ENCODE measurements at places on chromosomes 11 and 22.
A peak's percentile ranks its signal among the peaks of the same experiment; 100 is the strongest.

DNA sequence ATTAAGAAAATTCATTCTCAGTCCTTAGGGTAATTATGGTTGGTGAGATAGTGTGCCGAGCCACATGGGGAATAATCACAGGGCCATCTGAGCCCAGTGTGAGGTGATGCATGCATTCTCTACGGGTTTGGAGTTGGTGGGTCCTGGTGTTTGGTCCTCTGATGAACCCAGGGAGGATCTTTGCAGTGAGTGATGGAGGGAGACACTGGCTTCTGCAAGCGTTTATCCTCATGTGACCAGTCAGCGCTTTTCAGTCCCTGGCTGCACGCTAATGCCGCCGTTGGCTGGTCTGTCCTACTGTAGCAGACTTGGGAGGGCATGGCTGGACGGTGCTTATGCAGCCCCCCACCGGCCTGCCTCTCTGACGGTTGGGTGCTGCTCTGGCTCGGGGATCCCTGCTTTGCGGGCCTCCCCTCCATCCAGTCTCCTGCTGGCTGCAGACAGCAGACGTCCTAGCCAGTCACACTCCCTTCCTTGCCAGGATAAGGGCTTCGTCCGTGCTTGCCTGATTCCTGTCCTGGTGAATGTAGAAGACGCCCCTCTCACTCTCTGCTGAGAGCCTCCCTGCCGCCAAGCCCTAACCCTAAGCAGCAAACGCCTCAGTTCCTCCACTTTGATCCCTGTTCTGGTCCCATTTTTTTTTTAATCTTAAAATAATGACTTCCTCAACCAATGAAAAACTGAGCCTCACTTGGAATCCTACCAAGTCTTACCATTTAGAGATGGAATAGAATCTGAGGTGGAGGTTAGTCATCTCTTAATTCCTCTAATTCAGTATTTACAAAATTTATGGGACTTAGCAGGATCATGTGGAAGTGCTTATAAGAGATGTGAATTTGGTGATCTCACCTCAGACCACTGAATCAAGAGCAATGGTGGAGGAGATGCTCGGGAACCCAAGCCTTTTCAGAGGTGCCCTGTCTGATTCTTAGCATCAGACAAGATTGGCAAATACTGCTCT, 143.7 kb upstream of the SORL1-AS1 start:
- H3K36me3 ChIP-seq = peaks cover 78% of the 10 kb centered on the region
- H3K27me3 ChIP-seq = no peaks in the 10 kb centered on the region
- H3K4me1 ChIP-seq = no peaks in the 10 kb centered on the region
- no peak overlapping the region for H3K27ac ChIP-seq
- no peak overlapping the region for H3K4me3 ChIP-seq

GRCh38 chr11:127252321-127252720, 251.8 kb upstream of the KIRREL3 start:
- no peak for DNase-seq
- no peak overlapping the region for H3K27ac ChIP-seq
- peaks cover 10% of the 10 kb centered on the region for H3K4me1 ChIP-seq
- H3K4me3 ChIP-seq = no peak overlapping the region

- H3K4me3 ChIP-seq = no peak overlapping the region
- H3K36me3 ChIP-seq = no peaks in the 10 kb centered on the region
- no peak for DNase-seq
- no peaks in the 10 kb centered on the region for H3K27me3 ChIP-seq
Measured at GRCh38 chr22:27456696-27457503, 344.7 kb downstream of the MN1 start.

GRCh38 chr22:46112405-46112804, 37.9 kb upstream of the PPARA start:
- H3K27me3 ChIP-seq = no peaks in the 10 kb centered on the region
- no peak overlapping the region for H3K4me3 ChIP-seq
- no peak for DNase-seq
- no peak overlapping the region for H3K27ac ChIP-seq
- H3K4me1 ChIP-seq = peaks cover 3% of the 10 kb centered on the region
- no peaks in the 10 kb centered on the region for H3K36me3 ChIP-seq

DNA sequence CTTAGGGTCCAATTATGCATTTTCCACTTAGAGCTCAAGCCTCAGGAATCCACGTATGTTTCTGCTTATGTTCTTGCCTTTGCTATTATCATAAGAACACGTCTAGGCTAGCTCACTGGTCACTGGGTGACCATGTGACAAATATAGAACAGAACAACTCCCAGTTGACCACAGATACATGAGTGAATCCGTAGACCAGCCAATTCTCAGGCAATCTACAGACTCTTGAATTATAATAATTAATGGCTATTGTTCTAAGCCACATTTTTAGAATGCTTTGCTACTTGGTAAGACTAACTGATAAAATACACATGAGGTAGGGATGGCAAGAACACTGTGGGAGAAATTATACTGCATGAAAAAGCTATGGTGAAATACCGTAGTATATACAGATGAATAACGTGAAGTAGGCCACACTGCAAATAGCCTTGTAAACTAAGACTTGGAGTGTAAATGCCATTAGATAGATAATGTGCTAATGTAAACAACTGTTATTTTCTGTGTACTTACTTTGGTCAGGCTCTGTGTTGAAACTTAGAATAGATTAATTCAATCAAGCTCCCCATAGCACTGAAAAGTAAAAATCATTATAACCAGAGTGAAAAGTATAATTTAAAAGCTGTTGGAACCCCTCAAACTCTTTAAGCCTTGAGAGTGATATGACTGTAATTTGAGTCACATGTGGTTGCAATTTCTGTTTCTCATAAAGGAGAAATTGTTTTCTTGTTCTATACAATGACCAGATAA, 366.2 kb upstream of the CCDC179 start:
- DNase-seq = no peak
- no peaks in the 10 kb centered on the region for H3K36me3 ChIP-seq
- 0 out of 2 replicates have a peak, but pooled peaks cover 3% of the 10 kb centered on the region for H3K4me1 ChIP-seq
- H3K27me3 ChIP-seq = no peaks in the 10 kb centered on the region
- no peak overlapping the region for H3K27ac ChIP-seq

GRCh38 chr11:8262552-8263108, 1.0 kb downstream of the LMO1 start:
- DNase-seq = peak; percentile 78
- peaks cover 16% of the 10 kb centered on the region for H3K4me1 ChIP-seq
- H3K27me3 ChIP-seq = peaks cover 84% of the 10 kb centered on the region
- H3K27ac ChIP-seq = no peak overlapping the region
- H3K4me3 ChIP-seq = peak overlapping the region; percentile 70

- no peak for DNase-seq
- no peak overlapping the region for H3K27ac ChIP-seq
- peaks cover 67% of the 10 kb centered on the region for H3K36me3 ChIP-seq
- H3K27me3 ChIP-seq = no peaks in the 10 kb centered on the region
Measured at GRCh38 chr11:108253176-108253575, 30.3 kb downstream of the ATM start.

DNA sequence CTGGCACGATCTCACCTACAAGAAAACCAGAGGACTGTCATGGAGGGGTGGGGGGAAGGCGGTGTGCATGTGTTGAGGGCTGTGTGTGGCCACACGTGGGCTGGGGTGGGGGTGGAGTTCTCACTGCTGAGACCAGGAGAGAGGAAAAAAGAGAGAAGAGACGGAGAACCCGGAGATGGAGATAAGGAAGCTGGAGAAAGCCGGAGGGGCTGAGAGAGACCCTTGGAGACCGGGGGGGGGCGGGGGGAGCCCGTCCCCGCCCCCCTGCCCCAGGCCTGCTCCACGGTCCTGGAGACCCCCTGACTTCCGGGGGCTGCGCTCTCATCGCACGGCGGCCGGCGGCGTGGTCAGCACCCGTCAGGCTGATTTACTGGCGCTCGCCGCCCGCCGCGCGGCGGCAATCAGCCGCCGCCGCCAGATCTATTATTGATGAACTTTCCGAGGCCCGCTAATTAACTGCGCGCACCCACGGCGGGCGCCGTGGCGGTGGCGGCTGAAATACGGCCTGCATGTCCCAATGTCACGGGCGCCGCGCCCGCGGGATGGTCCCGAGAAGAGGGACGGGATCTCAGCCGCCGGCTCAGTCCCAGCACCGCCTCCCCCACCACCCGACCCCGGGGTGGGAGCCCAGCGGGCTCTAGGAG, 187.4 kb downstream of the MN1 start:
- H3K27ac ChIP-seq = no peak overlapping the region
- DNase-seq = peak; percentile 21
- peaks cover 43% of the 10 kb centered on the region for H3K4me1 ChIP-seq
- peaks cover 30% of the 10 kb centered on the region for H3K27me3 ChIP-seq

GRCh38 chr22:48661984-48662383, 1165.7 kb downstream of the BRD1 start:
- H3K36me3 ChIP-seq = peaks cover 26% of the 10 kb centered on the region
- no peak overlapping the region for H3K4me3 ChIP-seq
- no peaks in the 10 kb centered on the region for H3K4me1 ChIP-seq
- H3K27ac ChIP-seq = no peak overlapping the region

- no peak overlapping the region for H3K4me3 ChIP-seq
- H3K36me3 ChIP-seq = no peaks in the 10 kb centered on the region
- no peak overlapping the region for H3K27ac ChIP-seq
- DNase-seq = no peak
- H3K4me1 ChIP-seq = peaks cover 19% of the 10 kb centered on the region
Measured at GRCh38 chr11:61911701-61912529, 5.5 kb downstream of the RAB3IL1 start.

GRCh38 chr22:45775569-45776312, 104.1 kb downstream of the ATXN10 start:
- H3K4me3 ChIP-seq = no peak overlapping the region
- no peaks in the 10 kb centered on the region for H3K27me3 ChIP-seq
- peak overlapping the region; percentile 44 for H3K27ac ChIP-seq
- H3K4me1 ChIP-seq = peaks cover 37% of the 10 kb centered on the region

- peaks cover 25% of the 10 kb centered on the region for H3K4me1 ChIP-seq
- no peak overlapping the region for H3K4me3 ChIP-seq
- H3K27me3 ChIP-seq = peaks cover 3% of the 10 kb centered on the region
Measured at GRCh38 chr11:130523166-130523565, 74.7 kb downstream of the ADAMTS15 start.

GRCh38 chr11:7896009-7896785, 34.9 kb downstream of the OR10A6 start:
- H3K4me1 ChIP-seq = peaks cover 6% of the 10 kb centered on the region
- no peak overlapping the region for H3K4me3 ChIP-seq
- no peak overlapping the region for H3K27ac ChIP-seq
- H3K36me3 ChIP-seq = peaks cover 13% of the 10 kb centered on the region
- H3K27me3 ChIP-seq = peaks cover 9% of the 10 kb centered on the region

DNA sequence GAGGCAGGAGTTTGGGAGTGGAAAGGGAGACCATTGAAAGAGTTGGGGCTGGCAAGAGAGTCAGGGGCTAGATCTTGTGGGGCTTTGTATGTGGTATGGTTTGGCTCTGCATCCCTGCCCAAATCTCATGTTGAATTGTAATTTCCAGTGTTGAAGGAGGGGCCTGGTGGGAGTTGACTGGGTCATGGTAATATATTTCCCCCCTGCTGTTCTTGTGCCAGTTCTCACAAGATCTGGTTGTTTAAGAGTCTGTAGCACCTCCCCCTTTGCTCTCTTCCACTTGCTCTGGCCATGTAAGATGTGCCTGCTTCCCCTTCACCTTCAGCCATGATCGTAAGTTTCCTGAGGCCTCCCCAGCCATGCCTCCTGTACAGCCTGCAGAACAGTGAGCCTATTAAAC, 10.1 kb upstream of the RAB3IL1 start:
- no peak overlapping the region for H3K27ac ChIP-seq
- no peak for DNase-seq
- H3K4me3 ChIP-seq = no peak overlapping the region
- peaks cover 39% of the 10 kb centered on the region for H3K4me1 ChIP-seq
- H3K27me3 ChIP-seq = no peaks in the 10 kb centered on the region

DNA sequence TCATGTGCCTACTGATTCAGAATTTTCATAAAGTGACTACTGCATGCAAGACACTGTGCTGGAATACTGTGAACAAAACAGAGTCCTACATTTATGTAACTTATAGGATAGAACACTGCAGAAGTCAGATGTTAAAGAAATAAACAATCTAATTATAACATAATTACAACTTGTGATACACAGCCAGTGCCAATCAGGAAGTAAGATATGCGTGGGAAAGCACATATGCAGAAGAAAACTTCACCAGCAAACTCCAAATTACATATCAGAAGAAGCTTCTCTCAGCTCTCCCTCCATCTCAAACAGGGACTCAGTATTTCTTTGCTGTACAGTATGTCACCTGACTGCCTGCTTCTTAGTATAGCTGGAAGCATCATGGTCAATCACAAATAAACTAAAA, 37.4 kb downstream of the PAK1 start:
- H3K4me3 ChIP-seq = no peak overlapping the region
- H3K27ac ChIP-seq = no peak overlapping the region
- no peaks in the 10 kb centered on the region for H3K27me3 ChIP-seq
- no peak for DNase-seq
- H3K4me1 ChIP-seq = peaks cover 71% of the 10 kb centered on the region

GRCh38 chr11:121207485-121208115, 85.0 kb upstream of the SC5D start:
- H3K27me3 ChIP-seq = no peaks in the 10 kb centered on the region
- H3K4me3 ChIP-seq = no peak overlapping the region
- H3K36me3 ChIP-seq = no peaks in the 10 kb centered on the region
- no peak overlapping the region for H3K27ac ChIP-seq
- no peaks in the 10 kb centered on the region for H3K4me1 ChIP-seq

GRCh38 chr22:35582861-35583670, 34.1 kb downstream of the MB start:
- no peaks in the 10 kb centered on the region for H3K4me1 ChIP-seq
- no peak overlapping the region for H3K4me3 ChIP-seq
- H3K27me3 ChIP-seq = no peaks in the 10 kb centered on the region
- H3K36me3 ChIP-seq = no peaks in the 10 kb centered on the region

Measured in WTC11 (cell line).